ENCODE measurements at places on chromosomes 5 and 9. TPM values are rescaled to one million over a fixed set of nuclear protein-coding genes. Genes with fewer than 3 reads are reported as not detected.

Gene LCN12
- 1.1 TPM for total RNA-seq

- no peak for DNase-seq
Observed at GRCh38 chr5:172380987-172381643, 73.2 kb downstream of the SH3PXD2B start.

DNA sequence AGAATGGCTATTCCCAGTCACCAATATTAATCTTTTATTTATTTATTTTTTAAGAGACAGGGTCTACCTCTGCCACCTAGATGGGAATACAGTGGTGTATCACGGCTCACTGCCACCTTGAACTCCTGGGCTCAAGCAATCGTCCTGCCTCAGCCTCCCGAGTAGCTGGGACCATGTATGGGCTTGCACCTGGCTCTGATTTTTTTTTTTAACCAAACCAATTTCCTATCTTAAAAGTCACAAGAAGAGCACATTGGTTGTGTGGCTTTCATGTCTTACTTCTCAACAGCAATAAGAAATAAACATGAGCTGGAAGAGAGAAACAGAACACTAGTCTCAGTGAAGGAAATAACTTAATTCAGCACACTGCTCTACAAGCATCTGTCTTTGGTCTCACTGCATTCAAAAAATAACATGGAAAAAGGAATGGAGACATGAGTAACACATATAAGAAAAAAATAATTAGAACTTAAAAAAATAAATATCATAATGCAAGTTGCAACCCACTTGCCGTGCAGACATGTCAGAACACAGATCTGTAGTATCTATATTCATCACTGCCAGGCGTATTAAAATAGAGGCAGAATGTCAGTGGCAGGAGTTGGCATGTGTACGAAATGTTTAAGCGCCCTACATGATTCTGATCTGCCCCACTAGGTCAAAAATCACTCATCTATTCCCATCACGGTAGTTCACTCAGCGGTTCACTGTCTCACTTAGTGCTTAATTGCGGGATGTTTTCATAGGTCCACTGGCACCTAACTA lies 66.4 kb downstream of the EFNA5 start:
- DNase-seq: no peak

DNA sequence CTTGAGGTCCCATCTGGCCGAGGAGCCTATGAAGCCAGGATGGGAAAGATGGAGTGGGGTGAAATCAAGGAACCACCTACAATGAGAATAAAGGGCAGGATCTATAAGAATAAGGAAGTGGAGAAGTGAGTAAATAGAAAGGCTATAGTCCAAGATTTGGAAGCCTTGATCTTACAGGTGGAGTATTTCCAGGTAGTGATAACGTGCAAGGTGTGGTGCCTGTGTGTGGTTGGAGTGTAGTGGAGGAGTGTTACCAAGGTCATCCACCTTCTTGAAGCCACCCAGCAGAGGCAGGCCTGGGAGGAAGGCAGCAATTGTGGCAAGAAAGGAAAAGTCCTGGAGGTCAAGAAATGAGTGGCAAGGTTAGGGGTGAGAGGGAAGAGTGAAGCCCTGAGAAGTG lies 72.9 kb downstream of the IQGAP2 start:
- DNase-seq: no peak

- no peak for DNase-seq
Observed at GRCh38 chr9:84636436-84636835, 33.1 kb upstream of the NTRK2 start.

Gene AMACR
- total RNA-seq: 2.7 TPM

DNA sequence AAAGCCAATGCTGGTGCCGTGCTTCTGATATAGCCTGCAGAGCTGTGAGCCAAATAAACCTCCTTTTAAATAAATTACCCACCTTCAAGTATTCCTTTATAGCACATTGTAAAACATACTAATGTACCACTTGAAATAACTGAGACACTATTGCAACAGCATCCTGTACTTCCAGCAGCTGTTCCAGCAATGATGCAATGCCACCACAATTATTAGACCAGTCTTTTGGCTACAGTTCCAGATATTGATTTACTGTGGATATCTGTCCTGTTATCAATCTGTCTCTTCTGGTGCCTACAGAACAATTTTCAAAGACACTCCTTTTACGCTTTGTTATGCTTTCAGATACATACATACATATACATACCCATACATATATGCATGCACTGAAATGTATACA lies 567.9 kb downstream of the TAF11L14 start:
- DNase-seq: no peak

Gene SLCO4C1
- 0.05 TPM for total RNA-seq

- DNase-seq: peak; percentile 28
Observed at GRCh38 chr9:94656200-94656599, 16.9 kb upstream of the FBP1 start.

Gene CDKN2A
- total RNA-seq: 0.43 TPM

Gene FGF10
- total RNA-seq: not detected

DNA sequence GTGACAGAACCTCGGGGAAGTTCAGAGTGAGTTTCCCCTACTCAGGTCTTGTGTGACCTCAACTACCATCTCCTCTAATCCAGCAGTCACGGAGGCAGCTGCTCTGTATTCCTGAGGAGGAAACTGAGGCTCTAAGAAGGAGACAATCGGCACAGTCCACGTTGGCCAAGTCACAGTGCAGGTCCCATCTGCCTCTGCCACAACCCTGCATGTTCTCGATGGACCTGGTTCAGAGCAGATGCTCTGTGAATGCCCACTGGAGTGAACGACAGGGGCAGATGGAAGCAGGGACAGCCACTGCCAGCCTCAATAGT lies 722 bp upstream of the ERGIC1 start:
- DNase-seq: no peak

Gene SLC36A3
- total RNA-seq: not detected

DNA sequence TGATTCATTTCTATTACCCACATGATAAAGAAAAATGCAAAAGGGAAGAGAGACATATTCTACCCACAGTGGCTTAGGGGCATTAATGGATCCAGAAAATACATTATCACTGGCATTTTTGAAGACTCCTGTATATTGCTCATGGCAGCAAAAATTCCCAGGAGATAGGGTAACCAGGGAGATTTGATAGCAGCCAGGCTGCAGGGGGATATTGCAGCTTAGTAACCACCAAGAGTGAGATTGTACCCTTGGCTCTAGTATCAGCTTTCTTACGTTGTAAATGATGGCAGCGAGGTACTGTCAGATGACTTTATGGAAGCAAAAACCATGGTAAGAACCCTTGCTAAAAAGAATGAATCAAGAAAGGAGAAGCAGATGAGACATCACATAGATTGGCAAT lies 19.8 kb upstream of the ALDH1A1 start:
- DNase-seq: no peak

DNA sequence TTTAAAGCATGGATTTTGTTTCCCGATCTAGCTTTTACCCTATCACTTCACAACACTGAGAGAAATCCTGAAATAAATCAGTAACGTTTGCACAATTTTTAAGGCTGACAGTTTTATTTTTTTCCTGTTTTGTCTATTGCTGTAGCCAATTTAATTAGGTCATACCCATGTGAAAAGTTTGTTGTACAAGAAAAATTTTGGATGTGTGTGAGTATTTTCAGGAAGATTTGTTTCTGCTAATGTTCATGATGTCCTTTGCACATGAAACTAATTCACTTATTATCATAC lies 237.8 kb downstream of the ARRDC3 start:
- DNase-seq: no peak

Gene SPINK13
- not detected for total RNA-seq

- no peak for DNase-seq
Observed at GRCh38 chr9:101738566-101739183, at the start of gene GRIN3A. Gene GRIN3A, minus strand, starts transcription at chr9:101738647. Its CDS starts 668 bp downstream, at chr9:101737979.

DNA sequence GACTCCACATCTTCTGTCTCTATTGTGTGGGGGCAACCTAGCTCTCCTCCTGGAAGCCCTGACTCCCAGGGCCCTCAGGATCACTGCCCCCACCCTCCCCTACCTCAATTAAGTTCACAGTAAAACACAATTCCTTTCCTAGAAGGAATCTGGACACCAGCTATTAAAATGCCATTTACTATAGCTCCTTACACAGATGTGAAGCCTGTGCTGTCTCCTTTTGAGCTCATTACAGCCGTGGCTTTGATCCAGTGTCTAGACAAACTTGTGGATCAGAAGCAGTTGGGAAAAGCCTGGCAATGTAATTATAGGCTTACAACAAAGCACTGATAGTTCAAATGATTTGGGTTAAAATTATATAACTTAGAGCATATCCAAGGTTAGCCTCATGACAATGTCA lies 107.0 kb upstream of the SMIM23 start:
- DNase-seq: no peak

- no peak for DNase-seq
Observed at GRCh38 chr9:2152966-2153629, 138.0 kb downstream of the SMARCA2 start.

Gene FAM219A
- 12.4 TPM for total RNA-seq

- DNase-seq: no peak
Observed at GRCh38 chr9:128992995-128993394, 35.1 kb downstream of the SH3GLB2 start.

- no peak for DNase-seq
Observed at GRCh38 chr5:154390096-154390495, 55.7 kb upstream of the SAP30L start.

Gene CRB2
- total RNA-seq: not detected

GRCh38 chr5:75051217-75051751 lies 1.1 kb downstream of the GCNT4 start:
- peak; percentile 58 for DNase-seq

Gene ANKS6
- total RNA-seq: 12.2 TPM

Gene NEK6
- total RNA-seq: 7.6 TPM

Gene VCAN
- total RNA-seq: 1.1 TPM

Gene ATOSB
- total RNA-seq: 26.0 TPM

Gene PCSK1
- total RNA-seq: not detected

- DNase-seq: no peak
Observed at GRCh38 chr5:170256571-170256970, 23.8 kb downstream of the C5orf58 start.

- no peak for DNase-seq
Observed at GRCh38 chr9:13520069-13520468, 240.6 kb upstream of the MPDZ start.

- DNase-seq: no peak
Observed at GRCh38 chr9:92507005-92507404, 24.7 kb upstream of the ASPN start.

DNA sequence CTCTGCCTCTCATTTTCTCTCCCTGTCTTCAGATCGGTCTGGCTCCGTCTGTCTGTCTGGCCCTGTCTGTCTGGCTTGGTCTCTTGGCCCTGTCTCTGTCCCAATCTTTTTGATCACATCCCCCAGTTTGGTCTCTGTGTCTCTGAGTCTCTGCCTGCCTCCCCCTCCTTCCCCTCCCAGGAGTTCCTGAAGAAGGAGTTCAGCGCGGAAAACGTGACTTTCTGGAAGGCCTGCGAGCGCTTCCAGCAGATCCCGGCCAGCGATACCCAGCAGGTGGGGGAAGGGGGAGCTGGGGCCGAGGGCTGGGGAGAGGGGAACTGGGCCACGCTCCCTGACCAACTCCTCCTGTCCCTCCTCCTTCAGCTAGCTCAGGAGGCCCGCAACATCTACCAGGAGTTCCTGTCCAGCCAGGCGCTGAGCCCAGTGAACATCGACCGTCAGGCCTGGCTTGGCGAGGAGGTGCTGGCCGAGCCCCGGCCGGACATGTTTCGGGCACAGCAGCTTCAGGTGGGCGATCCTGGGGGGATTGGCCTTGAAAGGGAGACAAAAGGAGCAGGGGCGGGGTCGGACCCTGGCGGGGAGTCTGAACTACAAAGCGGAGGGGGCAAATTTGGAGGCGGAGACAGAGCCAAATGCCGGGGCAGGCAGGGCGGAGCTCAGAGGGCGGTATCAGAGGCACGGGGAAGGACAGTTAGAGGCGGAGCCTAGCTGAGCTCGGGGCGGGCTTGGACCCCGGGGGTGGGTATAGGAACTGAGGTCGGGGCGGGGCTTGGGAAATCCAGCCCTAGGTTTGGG lies 9.0 kb downstream of the RGS14 start:
- DNase-seq: no peak

DNA sequence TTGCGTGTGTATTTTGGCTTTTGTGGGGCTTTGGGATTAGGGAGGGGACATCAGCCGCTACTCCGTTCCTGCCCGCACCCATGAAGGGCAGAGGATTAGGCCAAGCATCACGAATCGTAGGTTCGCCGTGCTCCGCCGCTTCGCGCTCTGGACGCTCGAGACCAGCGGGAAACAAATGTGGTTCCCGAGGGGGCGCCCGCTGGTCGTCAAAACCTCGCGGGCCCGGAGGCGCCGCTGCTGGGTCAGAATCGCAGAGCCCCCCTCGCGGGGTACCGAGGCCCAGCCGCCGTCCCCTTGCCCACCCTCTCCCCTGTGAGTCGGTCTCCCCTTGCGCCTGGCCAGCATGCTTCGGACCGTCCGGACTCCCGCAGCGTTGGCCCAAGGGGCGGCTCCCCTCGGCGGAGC lies 2.3 kb upstream of the PAX5 start:
- no peak for DNase-seq

- DNase-seq: no peak
Observed at GRCh38 chr9:20701060-20701459, 17.0 kb downstream of the FOCAD start.

Gene COL15A1
- not detected for total RNA-seq

Gene PLCXD3
- total RNA-seq: not detected

Gene SPARC
- total RNA-seq: 0.62 TPM

Gene CCL21
- total RNA-seq: not detected

Gene NFIB
- 0.32 TPM for total RNA-seq

DNA sequence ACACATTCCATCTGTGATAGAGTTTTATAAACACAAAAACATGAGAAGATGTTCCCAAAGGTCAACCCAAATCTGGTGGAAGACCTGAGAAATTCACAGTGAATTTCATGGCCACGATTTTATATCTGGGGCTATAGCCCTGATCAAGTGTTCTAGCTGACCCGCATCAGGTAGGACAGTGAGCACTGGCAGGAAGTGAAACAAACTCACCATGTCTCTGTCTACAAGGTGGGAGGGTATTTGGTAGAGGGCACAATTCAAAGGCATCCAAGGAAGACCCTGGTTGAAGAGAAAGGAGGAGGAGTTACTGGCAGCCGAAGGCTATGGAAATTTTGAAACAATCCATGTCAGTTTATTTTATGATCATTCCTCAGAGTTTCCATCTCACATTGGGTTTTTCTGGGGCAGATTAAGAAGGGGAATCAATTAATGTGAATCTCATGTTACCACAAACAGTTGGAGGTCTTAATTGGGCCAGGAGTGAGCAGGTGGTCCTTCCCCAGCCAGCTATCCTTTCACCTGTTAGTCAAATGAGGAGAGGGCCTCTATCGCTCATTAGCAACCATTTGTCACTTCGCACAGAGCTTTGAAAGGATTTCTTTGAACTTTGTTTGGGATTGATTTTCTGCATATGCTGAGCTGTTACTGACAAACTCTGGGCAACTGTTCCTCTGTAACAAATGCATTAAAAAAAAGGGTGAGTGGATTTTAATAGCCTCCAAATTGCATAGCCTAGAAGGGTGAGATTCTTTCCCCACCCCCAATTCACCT lies 612.0 kb upstream of the CLINT1 start:
- no peak for DNase-seq

Gene SCAMP1
- 20.2 TPM for total RNA-seq

Gene HRCT1
- total RNA-seq: not detected

Gene TAS2R1
- total RNA-seq: not detected

GRCh38 chr5:9196403-9197227 lies 349.3 kb downstream of the SEMA5A start:
- DNase-seq: no peak
